CD8-positive, alpha-beta memory T cell (primary cell): ENCODE measurements at places on chromosomes 12 and 14.

GRCh38 chr14:48580692-48581091 is 905.3 kb upstream of the MDGA2 start:
- no peak overlapping the region for H3K4me3 ChIP-seq
- H3K27ac ChIP-seq, result no peak overlapping the region
- no peaks in the 10 kb centered on the region for H3K27me3 ChIP-seq
- DNase-seq, result no peak
- H3K4me1 ChIP-seq, result no peaks in the 10 kb centered on the region

- no peaks in the 10 kb centered on the region for H3K4me1 ChIP-seq
- no peak overlapping the region for H3K27ac ChIP-seq
- H3K27me3 ChIP-seq, result no peaks in the 10 kb centered on the region
- no peak for DNase-seq
These were observed 274.7 kb downstream of the NEDD1 start for GRCh38 chr12:97181571-97182265.

DNA sequence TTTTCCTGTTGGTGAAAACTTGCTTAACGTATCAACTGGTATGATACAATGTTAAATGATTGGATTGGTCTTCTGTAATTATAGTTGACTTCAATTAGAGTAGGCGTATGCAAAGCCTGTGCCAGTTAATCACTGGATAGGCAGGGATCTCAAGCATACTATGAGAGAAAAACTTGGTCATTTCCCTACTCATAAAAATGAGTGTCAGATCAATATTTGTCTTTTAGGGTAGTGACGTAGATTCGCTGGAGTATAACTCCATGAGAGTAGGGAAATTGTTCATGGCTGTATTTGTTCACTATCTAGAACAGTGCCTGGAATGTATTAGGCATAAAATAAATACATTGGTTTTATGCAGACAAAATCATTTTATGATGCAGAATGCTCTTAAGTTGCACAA is 28.6 kb downstream of the NAA30 start:
- H3K27me3 ChIP-seq, result no peaks in the 10 kb centered on the region
- H3K4me1 ChIP-seq, result no peaks in the 10 kb centered on the region
- no peak overlapping the region for H3K27ac ChIP-seq
- H3K4me3 ChIP-seq, result no peak overlapping the region
- no peak for DNase-seq

DNA sequence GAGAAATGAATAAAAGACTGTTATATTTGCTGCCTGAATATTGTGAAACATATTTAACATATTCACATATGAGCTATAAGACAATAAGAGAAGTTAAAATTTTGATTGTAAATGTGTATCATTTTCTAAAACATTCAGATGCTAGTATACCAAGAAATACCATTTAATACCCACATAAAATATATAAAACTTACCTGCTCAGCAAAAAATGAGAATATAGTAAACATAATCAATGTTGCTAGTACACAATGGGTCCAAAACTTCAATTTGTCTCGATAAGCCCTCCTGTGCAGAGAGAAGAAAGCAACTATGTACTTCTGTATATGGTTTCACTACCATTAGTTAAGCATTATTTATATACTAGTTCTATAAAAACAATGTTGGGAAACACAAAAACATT is 9.6 kb upstream of the SYCP3 start:
- no peaks in the 10 kb centered on the region for H3K4me1 ChIP-seq
- H3K27ac ChIP-seq, result no peak overlapping the region
- peaks cover 10% of the 10 kb centered on the region for H3K36me3 ChIP-seq
- no peak for DNase-seq

DNA sequence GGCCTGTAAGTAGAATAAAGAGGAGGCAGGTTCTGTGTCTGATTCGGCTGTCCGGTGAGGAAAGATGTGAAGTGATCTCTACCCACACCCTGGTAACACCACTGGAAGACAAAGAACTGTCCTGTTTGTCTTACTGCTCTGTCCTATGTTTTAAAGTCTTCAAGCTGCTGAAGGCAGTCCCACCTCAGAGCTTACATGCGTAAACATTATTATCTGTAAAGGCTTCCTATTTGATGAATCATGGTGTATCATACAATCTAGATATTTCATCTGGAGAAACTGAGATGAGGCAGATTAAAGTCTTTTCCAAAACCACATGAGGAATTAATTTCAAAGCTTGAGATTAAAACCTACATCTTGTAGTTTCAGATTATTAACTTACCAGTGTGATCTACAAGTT is 427.6 kb downstream of the ZFP36L1 start:
- no peaks in the 10 kb centered on the region for H3K27me3 ChIP-seq
- no peak overlapping the region for H3K27ac ChIP-seq
- no peak overlapping the region for H3K4me3 ChIP-seq
- no peak for DNase-seq

DNA sequence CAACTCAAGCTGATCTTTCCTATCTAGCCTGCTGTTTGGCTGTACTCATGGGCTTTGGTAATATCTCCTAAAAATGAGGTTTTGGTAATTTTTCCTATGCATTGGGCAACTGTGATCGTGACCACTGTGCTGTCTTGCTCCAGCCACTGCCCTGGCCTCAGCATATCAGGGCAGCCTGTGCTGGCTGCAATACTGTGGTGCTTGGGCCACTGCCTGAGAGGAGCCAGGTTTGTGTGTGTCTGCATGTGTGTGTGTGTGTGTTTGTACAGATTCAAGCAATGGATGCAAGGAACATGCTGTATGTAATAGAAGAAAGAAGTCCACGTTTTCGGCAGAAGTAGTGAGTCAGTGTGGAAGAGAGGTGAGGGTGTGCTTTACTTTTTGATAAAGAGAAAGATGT is 13.0 kb downstream of the ERG28 start:
- no peaks in the 10 kb centered on the region for H3K4me1 ChIP-seq
- H3K4me3 ChIP-seq, result no peak overlapping the region
- DNase-seq, result no peak
- no peaks in the 10 kb centered on the region for H3K27me3 ChIP-seq
- H3K27ac ChIP-seq, result no peak overlapping the region

GRCh38 chr14:99664937-99665273 is 19.2 kb upstream of the CYP46A1 start:
- H3K4me1 ChIP-seq, result no peaks in the 10 kb centered on the region
- DNase-seq, result no peak
- no peaks in the 10 kb centered on the region for H3K36me3 ChIP-seq
- no peak overlapping the region for H3K4me3 ChIP-seq

DNA sequence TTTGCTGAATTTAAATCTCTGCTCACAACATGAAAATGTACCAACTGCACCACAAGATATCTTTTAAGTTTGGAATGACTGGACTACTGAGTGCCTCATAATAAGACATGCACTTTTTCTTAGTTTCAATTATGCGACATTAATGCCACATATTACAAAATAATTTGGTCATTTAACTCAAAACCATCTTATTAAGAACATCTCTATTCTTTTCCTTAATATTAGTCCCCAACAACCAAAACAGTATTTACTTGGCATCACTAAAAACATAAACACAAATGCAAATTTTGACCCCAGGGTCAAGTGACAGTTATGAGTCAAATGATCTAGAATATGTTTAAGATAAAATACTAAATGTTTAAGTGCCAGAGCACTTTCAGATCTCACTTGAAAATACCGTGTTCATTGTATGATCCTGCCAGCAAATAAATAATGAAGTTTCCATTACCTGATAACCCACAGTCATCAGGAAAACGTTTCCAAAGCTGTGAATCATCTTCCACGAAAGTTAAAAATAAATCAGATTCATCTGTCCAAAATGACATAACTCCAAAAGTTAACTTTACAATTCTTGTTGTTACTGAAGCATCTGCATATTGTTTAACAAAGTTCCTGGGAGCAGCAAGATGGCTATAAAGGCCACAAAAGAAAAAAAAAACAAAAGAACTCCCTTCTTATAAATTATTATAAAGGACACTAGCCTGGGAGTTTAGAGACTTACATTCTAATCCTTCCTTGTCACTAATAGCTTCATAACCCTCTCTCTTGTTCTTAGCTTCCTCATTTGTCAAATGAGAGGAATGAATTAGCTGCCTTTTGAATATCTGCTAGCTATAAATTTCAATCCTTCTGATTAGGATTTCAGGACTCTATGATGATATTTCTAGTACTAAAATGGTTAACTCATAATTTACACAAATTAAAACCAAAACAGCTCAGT is 30.5 kb upstream of the AP4S1 start:
- no peak overlapping the region for H3K4me3 ChIP-seq
- peaks cover 10% of the 10 kb centered on the region for H3K36me3 ChIP-seq
- H3K4me1 ChIP-seq, result peaks cover 7% of the 10 kb centered on the region
